ENCODE measurements at places on chromosomes 7 and 10.

GRCh38 chr7:2651336-2651735 lies 19.6 kb downstream of the TTYH3 start:
- no peak for DNase-seq

GRCh38 chr7:69722843-69723242 lies 124.6 kb downstream of the AUTS2 start:
- no peak for DNase-seq

- no peak for DNase-seq
These were observed 182.9 kb downstream of the PFKFB3 start for GRCh38 chr10:6385665-6386064.

GRCh38 chr7:101238226-101239182 lies 902 bp upstream of the CLDN15 start:
- DNase-seq: no peak

- no peak for DNase-seq
These were observed 16.2 kb downstream of the CDK6 start for GRCh38 chr7:92820191-92820590.

Measured in urothelium cell line (cell line).